IMR-90 (cell line): ENCODE measurements at places on chromosomes 4 and X. TPM values are rescaled to one million over a fixed set of nuclear protein-coding genes. Genes with fewer than 3 reads are reported as not detected.
A peak's percentile ranks its signal among the peaks of the same experiment; 100 is the strongest.

DNA sequence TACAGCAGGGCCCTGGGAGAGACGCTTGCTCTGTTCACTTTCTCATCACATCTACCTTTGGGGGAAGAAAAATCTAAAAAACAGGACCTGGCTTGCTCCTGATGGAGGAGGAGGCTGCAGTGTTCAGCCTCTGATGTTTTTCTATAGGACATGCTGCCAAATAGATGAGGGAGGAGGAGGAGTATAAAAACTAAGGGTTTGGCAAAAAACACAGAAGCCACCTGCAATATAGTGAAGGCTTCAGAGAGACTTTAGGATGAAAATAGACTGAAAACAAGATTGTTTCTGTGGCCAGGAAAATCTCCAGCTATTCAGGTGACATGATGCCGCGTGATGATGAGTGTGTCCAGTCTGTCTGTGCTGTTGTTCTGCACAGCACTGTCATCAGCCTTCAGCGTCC, 160.6 kb downstream of the PTTG2 start:
- DNase-seq, result no peak

DNA sequence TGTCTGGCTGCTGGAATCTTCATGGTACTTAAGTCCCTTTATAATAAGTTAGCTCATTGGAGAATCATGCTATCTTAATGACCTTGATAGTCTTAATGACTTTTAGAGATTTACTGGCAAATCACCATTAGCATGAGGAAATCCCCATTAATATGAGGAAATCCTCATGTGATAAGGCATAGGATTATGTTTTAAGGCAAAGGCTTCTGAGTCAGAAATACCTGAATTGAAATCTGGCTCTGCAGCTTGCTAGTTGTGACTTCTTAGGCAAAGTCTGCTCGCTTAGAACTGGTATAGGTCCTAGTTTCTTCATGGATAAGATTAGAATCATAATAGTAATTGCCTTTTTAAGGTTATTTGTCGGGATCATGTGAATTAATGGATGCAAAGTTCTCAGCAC, 190.2 kb upstream of the BANK1 start:
- no peak for DNase-seq

DNA sequence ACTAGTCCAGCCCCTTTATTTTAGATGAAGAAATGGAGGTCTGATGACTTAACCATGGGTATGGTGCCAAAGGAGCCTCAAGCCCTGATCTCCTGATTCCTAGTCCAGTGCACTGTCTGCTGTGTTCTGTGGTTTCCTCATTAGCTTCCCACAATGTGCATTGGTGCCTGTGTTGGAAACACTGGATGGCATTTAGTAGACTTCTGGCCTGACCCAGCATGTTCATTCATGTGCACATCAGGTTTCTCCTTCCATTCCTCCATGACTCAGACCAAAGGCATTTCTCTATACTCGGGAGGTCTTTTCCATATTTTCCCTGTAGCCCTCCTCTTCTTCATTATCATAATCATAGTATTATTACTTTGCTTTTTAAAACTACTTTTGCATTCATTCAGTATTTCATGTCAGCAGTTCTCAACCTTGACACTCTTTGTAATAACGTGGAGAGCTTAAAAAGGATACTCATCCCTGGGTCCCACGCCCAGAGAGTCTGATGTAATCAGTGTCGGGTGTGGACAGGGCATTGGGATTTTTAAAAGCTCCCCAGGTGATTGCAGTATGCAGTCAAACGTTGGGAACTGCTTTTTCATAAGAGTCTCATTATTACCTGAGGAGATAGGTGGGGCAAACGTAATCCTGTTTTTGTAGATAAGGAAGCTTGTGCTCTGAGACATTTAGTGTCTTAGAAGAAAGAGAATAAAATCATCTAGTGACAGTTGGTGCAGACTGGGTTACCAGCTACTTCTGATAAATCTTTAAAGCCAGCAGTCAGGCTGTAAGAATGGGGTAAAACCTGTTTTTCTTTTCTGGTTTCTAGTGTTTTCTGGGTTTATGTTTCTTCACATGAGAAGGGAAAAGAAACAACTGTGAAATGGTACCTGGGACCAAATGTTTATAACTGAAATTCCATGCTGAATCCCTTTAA, 40.9 kb upstream of the XK start:
- no peak for DNase-seq

GRCh38 chrX:113202601-113203000, 362.0 kb upstream of the AMOT start:
- no peak for DNase-seq

DNA sequence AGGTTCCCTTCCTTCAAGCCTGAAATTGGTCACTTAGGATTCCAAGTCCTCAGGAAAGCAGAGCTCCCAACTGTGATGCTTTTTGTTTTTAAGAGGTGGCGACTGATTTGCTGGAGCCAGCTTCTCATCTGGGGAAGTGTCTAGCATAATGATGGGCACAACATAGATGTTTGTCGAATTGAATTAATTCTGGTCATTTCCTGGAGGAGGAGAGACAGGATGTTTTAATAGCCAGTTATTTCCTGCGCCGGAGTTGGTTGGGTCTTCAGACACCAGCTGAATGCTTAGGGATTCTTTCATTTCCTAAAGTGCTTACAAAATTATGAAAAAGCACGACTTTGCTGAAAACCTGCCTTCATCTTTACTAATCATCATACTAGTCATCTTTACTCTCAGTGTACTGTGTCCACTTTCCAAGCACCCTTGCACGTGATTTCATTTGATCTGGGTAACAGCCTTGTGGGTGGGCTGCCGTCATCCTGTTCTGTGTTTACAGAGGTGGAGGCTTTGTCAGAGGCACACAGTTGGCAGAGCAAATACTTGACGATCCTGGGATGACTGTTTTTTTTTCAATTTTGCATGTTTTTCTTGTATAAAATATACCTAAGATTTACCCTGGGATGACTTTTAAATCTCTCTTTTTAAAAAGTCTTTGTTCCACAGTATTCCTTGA, 49.5 kb downstream of the RGS12 start:
- DNase-seq, result peak; percentile 95

- peak; percentile 32 for DNase-seq
These were observed 89.9 kb downstream of the SPCS3 start for GRCh38 chr4:176409627-176410026.

DNA sequence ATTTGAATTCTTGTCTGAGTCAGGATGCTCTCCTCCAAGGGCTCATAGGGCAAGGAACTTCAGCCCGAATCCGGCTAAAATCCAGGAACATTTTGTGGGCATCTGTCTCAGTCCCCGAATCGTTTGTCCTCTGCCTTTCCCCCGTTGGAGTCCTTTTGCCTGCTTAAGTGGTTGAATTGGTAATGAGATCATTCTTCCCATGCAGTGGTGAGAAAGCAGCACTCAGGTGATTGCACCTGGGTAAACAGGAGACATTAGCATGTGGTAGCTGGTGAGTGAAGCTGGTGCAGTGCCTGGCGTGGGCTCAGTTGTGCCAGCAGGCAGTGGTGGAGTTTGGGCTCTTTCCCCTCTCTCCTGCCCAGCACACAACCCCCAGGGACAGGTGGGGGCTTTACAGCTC, 61.9 kb upstream of the MTM1 start:
- no peak for DNase-seq

The REPS2 gene
- 0.18 and 0.28 TPM in 2 replicates for total RNA-seq

The HTN1 gene
- not detected in 2 replicates for total RNA-seq
